CD4-positive, alpha-beta T cell treated with Interleukin-21 for 1 hour (primary cell): ENCODE measurements at places on chromosomes 2 and 18.
A peak's percentile ranks its signal among the peaks of the same experiment; 100 is the strongest.

GRCh38 chr2:170013802-170014551 lies 164.0 kb upstream of the MYO3B start:
- DNase-seq, result no peak

- no peak for DNase-seq
Measured at GRCh38 chr2:126370201-126370600, 285.8 kb upstream of the GYPC start.

GRCh38 chr2:211084352-211084751 lies 528.0 kb downstream of the CPS1 start:
- DNase-seq, result no peak

- DNase-seq, result no peak
Measured at GRCh38 chr2:159515441-159515840, 100.9 kb downstream of the BAZ2B start.

DNA sequence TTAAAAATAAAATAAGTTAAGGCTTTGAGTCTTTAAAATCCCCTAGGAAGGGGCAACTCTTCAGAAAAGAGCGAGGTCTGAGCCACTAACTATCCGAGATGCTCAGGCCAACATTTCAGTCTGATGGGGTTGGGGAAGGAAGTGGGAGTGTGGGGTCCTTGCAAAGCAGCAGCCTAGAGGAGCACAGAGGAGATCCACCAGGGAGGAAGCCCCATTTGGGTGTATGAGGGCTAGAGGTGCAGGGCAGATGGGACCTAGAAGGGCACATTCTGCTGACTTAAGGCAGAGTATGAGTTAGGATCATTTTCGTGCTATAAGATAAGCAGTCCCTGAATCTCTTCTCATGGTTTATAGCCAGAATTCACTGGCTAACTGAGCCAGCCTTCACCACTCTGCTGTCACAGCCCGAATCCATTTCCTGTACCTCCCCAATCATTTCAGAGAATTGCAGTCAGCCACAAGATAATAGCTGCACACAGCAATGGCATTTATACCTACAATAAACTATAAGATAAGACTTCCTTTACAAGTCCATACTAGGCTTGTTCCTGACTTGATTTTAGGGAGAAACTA lies 37.0 kb downstream of the MRPL30 start:
- no peak for DNase-seq

GRCh38 chr2:15010346-15010745 lies 377.8 kb downstream of the LRATD1 start:
- DNase-seq, result no peak

GRCh38 chr2:164545484-164545883 lies 75.8 kb downstream of the GRB14 start:
- no peak for DNase-seq

GRCh38 chr2:190459881-190460280 lies 51.7 kb downstream of the MFSD6 start:
- no peak for DNase-seq

DNA sequence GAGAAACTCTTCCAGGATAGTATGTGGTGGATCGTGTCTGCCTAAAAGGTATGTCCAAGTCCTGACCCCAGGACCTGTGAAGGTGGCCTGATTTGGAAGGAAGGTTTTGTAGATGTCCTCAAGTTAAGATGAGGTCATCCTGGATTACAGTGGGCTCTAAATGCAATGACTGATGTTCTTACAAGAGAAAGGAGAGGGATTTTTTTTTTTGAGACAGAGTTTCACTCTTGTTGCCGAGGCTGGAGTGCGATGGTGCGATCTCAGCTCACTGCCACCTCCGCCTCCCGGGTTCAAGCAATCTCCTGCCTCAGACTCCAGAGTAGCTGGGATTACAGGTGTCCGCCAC lies 19.9 kb downstream of the MBP start:
- no peak for DNase-seq

DNA sequence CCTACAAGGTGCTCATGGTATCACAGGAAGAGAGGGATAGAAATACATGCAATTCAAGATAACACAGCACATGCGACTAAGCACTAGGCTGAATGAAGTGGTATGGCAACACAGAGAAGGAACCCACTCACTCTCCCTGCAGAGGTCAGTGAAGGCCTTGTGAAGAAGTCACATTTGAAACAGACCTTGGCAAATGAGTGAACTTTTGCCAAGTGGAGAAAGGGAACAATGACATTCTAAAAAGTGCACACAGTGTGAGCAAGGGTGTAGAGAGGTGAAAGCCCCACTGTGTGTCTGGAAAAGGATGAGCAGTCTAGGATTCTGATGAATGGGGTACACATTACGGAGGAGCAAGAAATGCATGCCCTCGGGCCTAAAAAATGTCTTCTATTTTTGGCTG lies 23.3 kb downstream of the KLF7 start:
- DNase-seq, result peak; percentile 44

DNA sequence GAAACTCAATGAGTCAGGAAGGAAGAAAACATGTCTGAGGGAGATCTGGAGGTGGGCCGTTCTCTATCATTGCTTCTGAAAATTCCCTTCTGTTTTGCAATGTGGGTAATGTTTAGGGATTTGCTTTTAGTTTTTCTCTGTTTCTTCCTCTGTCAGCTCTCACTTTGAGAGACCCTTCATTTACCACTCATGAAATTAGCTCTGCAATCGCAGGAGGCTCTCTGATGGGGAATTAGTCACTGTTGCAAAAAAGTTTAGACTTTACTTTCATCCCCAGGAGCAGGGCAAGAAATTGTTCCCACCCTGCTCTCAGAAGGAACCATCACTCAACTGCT lies 80.0 kb upstream of the MAP4K3 start:
- DNase-seq, result no peak
